ENCODE measurements at places on chromosomes 16 and 17.

GRCh38 chr16:47037396-47037745 is 63.9 kb upstream of the DNAJA2 start:
- no peak for DNase-seq

GRCh38 chr17:29102046-29102445 is 59.1 kb downstream of the PIPOX start:
- no peak for DNase-seq

GRCh38 chr17:71480099-71480498 is 640.7 kb upstream of the SOX9 start:
- no peak for DNase-seq

DNA sequence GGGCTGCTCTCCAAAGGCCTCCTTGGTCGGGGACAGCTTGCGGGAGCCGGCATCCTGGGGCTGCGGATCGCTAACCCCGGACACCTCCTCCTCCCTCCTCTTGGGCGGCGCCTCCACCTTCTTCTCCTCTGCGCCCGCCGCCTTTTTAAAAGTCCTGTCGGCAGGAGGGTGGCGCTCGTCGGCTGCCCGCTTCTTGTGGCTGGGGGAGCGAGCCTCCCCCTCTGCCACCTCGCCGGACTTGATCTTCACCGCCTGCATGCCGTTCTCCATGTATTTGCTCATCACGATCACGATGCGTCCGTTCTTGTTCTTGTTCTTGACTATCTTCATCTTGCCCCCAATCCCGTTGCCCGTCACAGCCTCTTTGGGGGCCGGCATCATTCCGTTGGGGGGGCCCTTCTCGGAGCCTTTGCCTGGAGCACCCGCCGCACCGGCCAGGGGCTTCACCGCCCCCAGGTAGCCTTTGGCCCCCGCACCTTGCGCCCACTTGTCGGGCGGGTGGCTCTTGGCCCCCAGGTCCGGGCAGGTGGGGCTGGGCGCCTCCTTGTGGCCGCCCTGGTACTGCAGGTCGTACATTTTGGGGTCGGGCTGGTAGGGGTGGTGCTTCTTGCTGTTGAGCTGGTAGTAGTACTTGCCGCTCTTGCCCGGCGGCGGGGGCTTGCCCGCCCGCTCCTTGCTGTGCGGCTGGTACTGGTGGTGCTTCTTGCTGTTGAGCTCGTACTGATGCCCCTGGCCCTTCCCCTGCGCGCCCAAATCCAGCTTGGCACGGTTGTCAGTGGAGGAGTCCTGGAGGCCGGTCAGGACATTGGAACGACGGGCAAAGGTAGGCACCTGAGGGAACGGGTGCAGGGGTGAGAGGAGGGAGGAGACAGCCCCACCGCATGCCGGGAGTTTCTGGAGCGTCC is 4.4 kb downstream of the CBX4 start:
- DNase-seq: peak; percentile 74

GRCh38 chr16:81616321-81617020 is 162.6 kb upstream of the PLCG2 start:
- DNase-seq: no peak

DNA sequence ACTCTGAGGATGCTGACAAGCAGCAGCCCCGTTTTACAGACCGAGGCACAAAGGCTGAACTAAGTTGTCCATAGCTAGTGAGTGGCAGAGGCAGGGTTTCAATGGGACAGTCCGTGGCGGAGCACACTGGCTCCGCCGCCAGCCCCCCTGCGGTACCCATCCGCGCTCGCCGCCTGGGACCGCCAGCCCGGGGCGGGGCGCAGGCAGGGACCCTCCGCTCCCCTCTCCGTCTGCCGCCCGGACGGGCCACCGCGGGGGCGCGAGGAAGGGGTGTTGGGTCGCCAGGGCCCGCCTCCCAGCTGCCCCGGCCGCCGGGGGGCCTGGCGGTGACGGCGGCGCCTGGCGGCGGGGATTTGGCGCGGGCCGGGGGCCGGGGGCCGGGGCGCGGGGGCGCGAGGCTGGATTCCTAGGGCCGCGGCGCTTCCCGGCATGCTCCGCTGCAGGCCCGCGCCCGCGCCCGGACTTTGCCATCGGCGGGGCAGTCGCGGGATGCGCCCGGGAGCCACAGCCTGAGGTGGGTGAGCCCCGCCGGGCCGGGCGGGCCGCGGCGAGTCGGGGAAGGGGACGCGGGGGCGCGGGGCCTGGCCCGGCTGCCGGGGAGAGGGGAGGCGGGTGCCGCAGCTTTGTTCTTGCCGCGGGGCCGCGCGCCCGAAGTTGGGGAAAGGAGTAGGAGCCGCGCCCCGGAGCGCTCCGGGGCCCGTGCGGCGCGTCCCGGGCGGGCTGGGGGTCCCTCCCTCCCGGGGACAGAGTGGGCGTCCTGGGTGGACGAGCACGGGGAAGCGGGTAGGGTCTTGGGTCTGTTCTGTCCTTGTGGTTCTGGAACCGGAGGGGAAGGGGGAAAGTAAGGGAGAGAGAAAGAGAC is at the start of gene TMEM98:
Gene TMEM98, plus strand, starts transcription at position 430 of the 862 bp plus-strand sequence. CDS start 3,376 bp downstream, outside the sequence.
- peak; percentile 81 for DNase-seq

DNA sequence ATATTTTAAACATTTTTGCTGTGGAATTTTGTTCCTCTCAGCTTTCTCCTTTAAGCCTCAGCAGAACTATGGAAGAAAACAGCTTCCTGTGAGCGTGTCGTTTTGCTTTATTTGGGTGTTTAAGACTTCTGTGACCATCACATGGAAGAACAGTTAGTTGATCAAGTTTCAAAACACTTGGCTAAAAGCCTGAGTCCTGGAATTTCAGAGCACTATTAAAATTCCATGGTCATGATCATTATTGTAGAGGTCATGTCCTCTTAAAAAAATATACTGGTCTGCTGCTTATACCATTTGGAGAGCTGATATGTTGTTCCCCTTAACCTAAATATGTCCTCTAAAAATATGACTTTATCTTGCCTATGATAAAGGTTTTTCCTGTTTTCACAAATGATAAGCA is 12.6 kb upstream of the CDR2 start:
- DNase-seq: no peak

GRCh38 chr16:70429888-70430666 is 8.8 kb downstream of the ST3GAL2 start:
- no peak for DNase-seq
